ENCODE measurements at places on chromosomes 12 and 14.
A peak's percentile ranks its signal among the peaks of the same experiment; 100 is the strongest.

DNA sequence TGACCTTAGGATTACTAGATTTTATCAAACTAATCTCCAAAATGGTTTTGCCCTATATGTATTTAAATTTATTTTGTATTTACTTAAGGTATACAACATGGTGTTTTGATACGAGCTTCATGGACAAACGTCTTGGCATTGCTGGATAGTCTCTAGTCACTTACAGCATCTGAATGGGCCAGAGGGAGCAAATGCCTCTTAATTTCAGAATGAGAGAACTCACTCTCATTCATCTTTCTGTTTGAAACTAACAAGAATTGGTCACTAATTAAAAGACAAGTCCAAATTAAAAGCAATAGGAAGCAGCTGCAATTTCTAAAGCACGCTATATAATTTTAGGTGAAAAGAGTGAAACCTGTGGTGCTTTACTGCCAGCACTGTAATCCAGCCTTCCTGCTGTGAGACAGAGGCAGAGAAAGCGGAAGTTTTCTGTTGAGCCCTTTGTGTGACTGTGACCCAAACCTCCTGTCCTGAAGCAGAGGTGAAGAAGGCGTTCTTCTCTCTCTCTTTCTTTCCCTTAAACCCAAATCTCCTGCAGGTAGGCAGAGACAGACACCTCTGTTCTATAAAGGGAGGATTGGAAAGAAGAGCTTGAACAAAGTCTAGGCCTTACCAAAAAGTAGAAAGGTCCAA is 184.6 kb upstream of the NAV3 start:
- DNase-seq: no peak

GRCh38 chr12:851913-852312 is 97.6 kb downstream of the RAD52 start:
- peak; percentile 86 for DNase-seq

DNA sequence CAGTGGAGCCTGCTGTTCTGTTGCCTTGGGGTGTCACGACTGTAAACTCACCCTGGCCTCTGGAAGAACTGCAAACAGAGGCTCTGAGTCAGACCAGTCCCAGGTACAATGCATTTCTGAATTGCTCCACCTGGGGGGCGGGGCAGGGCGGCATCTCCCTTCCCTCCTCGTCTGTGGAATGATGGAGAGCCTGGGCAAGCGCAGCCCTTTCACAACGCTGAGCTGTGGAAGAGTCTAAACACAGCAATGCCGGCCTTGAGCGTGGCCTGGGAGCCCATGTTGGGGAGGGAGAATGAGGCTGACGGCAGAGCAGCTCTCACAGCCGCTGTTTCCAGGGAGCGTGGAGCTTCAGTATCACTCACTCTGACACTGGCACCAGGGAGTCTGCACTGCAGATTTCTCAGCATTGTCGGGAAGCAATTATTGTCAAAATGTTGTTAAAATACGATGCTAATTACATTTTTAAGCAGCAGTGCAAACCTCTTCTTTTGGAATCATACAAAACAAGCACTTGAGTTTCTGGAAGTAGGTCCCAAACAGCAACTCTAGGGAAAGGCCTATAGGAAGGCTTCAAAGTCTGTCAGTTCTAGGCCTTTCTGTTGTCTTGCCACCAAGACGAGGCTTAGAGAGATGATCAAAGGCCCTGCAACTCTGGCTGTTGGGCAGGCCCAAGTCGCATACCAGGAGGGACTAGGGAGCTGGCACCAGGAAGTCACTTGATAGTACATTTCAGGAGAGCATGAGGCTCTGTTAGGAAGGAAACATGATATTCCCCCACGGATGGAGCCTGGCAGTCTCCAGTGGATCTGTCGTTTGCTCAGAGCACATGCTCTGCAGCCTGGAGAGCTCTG is 244.0 kb upstream of the FKBP4 start:
- no peak for DNase-seq

DNA sequence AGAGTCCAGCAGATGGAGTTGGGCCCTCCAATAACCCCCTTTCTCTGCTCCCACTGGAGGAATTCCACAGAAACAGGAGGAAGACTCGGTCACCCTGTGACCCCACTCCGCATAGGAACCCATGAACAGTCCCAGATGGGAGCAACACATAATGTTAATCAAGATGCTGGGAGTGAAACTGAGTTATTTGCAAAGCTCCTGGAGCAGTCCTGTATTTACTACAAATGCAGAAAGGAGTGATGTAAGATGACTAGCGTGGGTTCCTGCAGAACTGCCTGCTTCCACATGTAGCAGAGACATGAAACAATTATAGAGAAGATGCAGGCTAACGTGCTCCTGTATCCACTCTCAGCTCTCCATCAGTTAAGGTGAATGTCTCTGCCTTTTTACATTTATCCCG is 274.7 kb downstream of the FOXN3 start:
- DNase-seq: no peak

- peak; percentile 37 for DNase-seq
These were observed 28.3 kb downstream of the MMAB start for GRCh38 chr12:109544955-109545531.

- DNase-seq: no peak
These were observed 69.4 kb downstream of the MIA2 start for GRCh38 chr14:39303115-39303514.

- no peak for DNase-seq
These were observed 18.6 kb downstream of the GNS start for GRCh38 chr12:64740646-64741045.

DNA sequence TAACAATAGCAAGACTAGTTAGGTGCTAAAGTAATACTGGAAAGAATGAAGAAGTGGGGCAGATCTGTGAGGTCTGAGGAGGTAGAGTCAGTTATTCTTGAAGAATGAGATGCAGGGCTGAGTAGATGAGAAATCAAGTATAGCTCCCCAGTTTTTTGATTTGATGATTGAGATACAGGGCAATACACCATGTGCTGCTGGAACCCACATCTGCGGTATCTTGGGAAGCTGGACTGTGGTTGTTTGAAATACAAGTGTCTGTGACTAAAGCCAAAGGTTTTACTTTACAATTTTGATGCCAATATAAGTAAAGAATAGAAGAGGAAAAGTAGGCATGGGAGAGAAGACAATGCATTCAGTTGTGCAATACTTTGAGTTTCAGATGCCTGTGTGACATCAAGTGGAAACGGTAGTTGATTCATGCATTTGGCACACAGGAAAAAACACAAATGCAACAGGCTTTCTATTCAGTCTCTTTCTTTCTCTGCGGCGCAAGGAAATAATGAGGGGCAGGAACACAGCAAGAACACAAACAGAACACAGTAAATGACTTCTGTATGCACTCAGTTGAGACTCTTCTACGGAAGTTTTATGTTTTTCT is 190.2 kb upstream of the SLC38A2 start:
- DNase-seq: peak; percentile 97

DNA sequence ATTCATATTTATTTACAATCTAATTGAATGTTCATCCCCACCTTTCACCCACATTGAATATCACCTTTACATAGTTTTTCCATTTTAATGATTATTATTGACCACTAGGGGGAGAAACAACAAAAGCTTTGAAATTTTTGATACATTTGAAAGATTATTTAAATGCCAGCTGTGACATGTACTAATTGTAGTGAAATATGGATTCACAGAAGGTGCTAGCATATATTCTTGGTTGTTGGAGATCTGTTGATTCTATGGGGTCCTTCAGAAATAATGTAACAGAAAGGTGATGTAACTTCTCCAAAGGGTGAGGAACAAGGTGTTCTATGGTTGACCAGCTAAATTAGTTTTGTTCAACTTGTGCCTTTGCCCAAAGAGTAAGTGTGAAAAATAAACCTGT is 22.4 kb upstream of the GPR33 start:
- DNase-seq: peak; percentile 32

DNA sequence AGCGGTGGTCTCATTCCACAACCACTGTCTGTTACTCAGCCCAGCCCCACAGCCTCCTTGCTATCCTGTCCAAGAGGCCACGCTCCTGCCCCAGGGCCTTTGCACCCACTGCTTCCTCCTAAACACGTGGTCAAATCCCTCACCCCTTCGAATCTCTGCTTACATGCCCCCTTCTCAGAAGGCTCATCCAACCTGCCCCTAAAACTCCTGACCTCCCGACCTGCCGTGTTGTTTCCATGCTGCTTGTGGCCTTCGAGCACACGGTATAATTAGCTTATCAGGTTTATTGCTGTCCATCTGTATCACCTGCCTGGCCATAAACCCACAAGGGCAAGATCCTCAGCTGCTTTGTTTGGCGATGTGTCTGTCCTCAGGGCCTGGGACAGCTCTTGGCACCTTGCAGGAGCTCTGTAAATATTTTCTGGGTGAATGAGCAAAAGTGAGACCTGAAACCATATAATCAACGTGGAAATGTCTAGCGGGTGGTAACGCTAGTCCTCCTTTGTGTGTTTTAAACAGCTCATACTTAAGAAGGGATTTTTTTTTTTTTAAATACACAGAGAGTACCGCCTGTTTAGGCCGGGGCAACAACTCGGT is 36.0 kb downstream of the SCARB1 start:
- no peak for DNase-seq

GRCh38 chr14:101073598-101073965 is 170.1 kb upstream of the RTL1 start:
- no peak for DNase-seq

- peak; percentile 75 for DNase-seq
These were observed 186.8 kb downstream of the CEP128 start for GRCh38 chr14:80754696-80755095.

DNA sequence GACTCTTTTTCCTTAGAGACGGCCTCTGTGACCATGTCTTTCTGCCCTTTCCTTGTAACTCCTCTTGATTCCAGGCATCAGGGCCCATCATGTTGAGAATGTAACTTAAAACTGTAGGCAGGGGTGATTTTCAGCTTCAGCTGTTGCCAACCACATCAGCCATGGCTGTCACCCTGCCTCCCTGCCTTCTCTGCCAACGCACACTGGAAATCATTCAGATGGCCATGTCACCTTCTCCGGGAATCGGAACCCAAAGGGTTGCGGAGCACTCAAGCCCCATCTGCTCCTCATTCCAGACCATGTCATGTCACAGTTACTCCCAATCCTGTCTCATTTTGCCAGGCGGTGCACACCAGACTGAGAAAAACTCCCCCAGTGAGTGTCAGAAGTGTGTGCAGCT is 72.1 kb downstream of the EMP1 start:
- no peak for DNase-seq

DNA sequence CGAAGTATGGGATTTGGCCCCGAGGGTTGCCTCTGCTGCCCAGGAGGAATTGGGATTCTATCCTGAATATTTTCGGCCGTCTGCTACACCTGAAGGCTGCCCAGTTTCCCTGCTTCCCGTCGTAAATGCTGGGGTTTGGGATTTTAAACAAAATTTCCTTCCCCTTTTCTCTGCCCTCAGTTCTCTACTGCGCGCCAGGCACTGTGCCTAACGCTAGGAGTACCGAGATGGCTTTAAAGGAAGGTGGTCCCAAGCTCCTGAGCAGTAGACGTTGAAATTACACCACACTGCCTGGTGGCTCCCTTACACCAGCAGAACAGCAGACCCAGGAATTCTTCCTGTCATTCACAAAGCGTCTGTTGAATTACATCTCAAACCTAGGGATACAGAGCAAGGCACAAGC is 566 bp upstream of the PRDM4 start:
- DNase-seq: no peak

DNA sequence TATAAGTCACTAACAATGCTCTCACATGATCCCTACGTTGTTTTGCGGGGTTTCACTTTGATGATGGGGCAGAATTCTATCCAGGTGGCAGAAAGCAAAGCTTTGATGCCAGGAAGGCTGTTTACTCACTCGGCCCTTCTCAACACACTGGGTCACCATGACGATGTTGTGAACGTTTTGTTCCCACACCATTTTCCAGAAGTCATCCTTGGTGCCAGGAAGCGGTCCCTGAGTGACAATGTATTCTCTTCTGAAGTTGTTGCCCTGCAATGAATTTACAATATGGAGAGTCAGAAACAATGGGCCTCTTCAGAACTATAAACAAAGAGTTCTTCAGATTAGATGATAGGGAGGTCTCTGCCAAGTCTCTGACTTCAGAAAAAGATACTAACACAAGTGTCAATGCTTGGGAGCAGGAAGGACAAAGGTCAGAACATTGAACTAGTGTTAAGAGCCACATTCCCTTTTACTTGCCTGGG is 101.3 kb downstream of the PTPRB start:
- DNase-seq: no peak

GRCh38 chr12:80282761-80283160 is 161.3 kb upstream of the PTPRQ start:
- peak; percentile 74 for DNase-seq

DNA sequence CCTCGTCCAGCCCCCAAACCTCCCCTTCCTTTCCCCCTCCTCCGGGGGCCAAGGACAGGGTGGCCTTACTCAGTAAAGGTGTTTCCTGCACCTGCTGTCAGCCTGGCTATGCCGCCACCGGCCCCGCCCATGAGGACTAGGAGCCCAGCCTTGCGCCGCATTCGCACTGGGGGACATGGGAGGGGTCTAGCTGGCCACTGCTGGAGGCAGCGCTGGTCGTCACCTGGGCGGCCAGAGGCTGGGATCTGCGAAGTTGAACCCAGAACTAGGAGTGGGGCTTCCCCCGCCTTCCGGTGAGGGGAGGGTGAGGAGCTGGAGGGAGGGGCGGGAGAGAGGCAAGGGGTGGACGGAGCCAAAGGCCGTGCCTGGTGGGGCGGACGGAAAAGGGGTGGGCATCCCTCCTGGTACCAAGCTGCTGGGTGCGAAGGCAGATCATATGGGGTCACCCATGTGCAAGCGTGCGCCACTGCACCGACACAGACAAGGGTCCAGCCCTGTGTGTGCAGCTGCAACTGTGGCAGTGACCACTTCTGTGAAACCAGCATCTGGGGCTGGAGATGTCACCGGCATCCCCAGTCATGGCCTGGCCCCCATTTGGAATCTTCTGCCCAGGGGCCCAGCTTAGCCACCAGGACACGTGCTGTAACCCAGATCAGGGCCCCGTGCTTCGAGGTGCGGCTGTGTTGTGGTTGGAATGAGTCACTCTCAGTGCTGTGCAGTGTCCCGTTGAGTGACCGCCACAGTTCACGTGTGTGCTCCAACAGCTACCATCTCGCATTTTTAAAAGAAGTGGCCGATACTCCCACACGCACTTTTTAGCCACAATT is 8.5 kb downstream of the AMN start:
- DNase-seq: peak; percentile 21

DNA sequence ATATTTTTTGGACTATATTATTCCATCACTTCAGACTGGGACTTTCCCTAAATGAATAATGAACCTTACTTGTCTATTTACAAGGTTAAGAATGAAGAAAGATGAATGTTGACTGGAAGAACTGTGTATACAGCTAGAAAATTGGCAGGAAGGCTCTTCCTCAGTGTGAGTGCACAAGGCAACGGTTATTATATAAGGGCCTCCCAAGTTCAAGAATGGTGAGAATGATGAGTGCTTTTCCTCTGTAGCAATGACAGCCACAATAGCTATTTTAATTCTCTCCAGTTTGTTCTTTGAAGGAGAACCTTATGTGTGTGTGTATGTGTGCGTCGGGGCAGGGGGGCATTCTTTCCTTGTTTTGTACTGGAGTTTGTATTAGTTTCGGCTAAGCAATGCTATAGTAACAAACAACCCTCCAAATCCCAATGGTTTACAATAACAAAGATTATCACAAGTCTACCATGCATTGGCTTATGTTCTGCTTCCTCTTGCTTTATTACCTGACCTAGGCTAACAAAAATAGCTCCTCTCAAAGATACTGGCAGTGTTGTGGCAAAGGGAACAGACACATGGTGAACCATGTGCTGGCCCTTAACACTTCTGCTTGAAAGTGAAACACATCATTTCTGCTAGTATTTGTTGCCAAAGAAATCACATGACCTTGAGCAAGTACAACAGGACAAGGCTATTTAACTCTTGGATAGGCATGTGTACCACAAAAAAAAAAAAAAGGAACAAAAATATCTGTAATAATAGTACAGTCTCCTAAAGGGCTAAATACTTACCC is 139.5 kb downstream of the RMST start:
- no peak for DNase-seq
